ENCODE measurements at places on chromosomes 5 and 9. TPM values are rescaled to one million over a fixed set of nuclear protein-coding genes. Genes with fewer than 3 reads are reported as not detected.

Gene RECK
- total RNA-seq, result 6.1 TPM

Gene DDX4
- total RNA-seq, result not detected

Gene HSD17B3
- total RNA-seq, result 0.17 TPM

Gene AP3B1
- total RNA-seq, result 18.9 TPM

Gene HARS2
- 36.6 TPM for total RNA-seq

Gene BHMT
- total RNA-seq, result not detected

Gene UNC13B
- total RNA-seq, result 8.2 TPM

Gene RNF224
- total RNA-seq, result not detected

Gene IRX2
- total RNA-seq, result 1.5 TPM

Gene C8G
- total RNA-seq, result 0.64 TPM

Gene ATP6V1G1
- 114 TPM for total RNA-seq

Gene HRH2
- total RNA-seq, result 0.48 TPM

Gene STPG3
- total RNA-seq, result not detected

Gene ENHO
- total RNA-seq, result 1.9 TPM

Gene SYNPO
- 28.6 TPM for total RNA-seq

Gene MED27
- total RNA-seq, result 32.5 TPM

Gene CLIC3
- total RNA-seq, result 3.3 TPM

Gene MARCHF3
- total RNA-seq, result 0.96 TPM

Gene GBGT1
- total RNA-seq, result 2.7 TPM

Gene GRXCR2
- not detected for total RNA-seq

Gene VLDLR
- 24.9 TPM for total RNA-seq

Gene FGF10
- not detected for total RNA-seq

Gene STK32A
- 0.25 TPM for total RNA-seq

Gene PIP5K1B
- total RNA-seq, result not detected

Gene ACTBL2
- total RNA-seq, result 0.07 TPM

Gene FAM153A
- not detected for total RNA-seq

Gene PPP1R26
- 19.4 TPM for total RNA-seq

Gene LCN10
- total RNA-seq, result not detected

Gene ECM2
- 0.21 TPM for total RNA-seq

Gene ARL10
- total RNA-seq, result 0.09 TPM
